NCI-H187 (cell line): ENCODE measurements at places on chromosomes 4 and X.

DNA sequence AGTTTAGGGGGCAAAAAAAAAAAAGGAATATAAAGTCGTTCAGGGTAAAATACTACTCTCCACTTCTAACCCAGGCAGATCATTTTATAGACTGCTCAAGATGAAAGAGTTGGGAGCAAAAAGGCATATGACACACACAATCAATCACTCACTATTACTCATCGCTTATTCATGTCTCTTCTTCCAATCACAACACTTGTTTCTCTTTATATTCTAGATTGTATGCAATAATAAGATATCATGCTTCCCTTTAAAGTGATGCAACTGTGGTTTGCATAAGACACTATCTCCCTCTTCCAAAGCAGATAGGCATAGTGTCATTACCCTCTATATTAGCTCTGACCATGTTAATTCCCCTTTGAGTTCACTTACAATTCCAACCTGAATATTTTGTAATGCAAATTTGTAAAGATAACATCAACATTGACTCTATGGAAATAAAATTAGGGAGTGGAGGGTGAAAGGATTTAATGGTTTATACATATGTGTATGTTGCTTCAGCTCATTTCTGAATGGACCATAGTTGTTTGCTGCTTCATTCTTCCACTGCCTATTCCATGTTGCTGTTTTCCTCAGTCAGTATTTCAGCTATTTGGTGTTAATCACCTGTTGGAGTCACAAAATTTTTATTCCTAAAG lies 154.9 kb upstream of the EPHA5 start:
- DNase-seq: no peak

GRCh38 chr4:184846531-184846930 lies 20.8 kb upstream of the ACSL1 start:
- no peak for DNase-seq

DNA sequence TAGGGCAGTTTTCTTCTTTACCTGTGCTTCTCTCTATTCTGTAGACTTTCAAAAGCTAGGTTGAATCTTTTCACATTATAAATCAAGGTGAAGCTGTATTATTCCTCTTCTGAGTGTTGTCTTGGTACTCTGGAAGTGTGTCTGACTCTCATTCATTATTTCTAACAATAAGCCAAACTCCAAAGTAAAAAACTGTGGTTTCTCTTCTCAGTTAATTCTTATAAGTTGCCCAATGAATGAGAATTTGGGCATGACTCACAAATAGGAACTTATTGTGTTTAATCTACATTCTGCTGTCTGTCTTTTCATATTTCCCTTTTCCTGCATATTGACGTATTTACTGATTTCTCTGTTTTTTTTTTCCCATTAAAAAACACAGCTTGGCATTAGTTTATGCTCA lies 714.5 kb downstream of the CCSER1 start:
- DNase-seq: no peak

- DNase-seq: peak; percentile 45
Observed at GRCh38 chr4:86959588-86960500, 25.0 kb downstream of the AFF1 start.

DNA sequence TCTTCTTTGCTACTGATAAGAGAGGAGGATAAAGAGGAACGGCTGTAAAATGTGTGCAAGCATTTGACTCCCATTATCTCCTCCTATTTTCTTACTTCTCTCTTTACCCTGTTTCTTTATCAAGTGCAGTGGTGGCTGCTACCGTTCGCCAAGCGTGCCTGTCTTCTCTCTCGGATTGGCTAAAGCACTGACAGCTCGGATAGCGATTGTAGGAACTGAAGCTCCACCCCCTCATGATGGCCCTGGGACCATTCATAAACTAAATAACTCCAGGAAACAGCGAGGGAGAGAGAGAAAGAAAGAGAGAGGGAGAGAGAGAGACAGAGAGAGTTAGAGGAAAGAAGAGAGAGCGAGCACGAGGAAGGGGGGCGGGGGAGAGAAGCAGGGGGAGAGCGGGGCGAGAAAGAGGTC lies 305 bp upstream of the MAB21L2 start:
- no peak for DNase-seq

- DNase-seq: no peak
Observed at GRCh38 chr4:85741921-85742591, 267.1 kb downstream of the ARHGAP24 start.

- DNase-seq: no peak
Observed at GRCh38 chrX:143669395-143669794, 33.5 kb upstream of the SLITRK4 start.

- no peak for DNase-seq
Observed at GRCh38 chrX:143894938-143895337, 11.1 kb downstream of the UBE2NL start.

- DNase-seq: no peak
Observed at GRCh38 chrX:34279866-34280560, 147.9 kb upstream of the FAM47A start.

DNA sequence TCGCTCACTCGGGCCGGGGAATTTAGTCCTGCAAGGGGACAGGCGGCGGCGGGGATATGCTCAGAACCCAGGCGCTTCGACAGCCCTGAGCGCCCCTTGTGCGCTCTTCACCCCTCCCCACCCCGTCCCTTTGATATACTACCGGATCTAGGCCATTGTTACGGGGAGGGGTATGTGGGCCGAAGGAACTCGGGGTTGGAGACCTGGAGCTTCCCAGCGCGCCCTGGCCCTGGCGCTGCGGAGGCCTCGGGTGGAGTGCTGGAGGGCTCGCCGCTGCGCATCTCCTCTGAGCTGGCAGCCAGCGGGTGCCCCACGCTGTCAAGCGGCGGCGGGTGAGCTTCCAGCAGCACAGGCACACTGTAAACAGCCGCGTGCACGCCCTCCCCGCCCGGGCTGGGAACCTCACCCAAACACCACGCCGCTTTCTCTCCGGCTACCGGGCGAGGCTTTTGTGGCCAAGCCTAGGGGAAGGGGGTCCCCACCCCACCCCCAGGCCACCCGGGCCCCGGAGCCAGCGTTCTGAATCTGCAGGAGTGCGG lies 54.5 kb upstream of the BCOR start:
- DNase-seq: no peak

GRCh38 chr4:38576767-38577166 lies 87.2 kb upstream of the KLF3 start:
- DNase-seq: no peak

GRCh38 chrX:41090568-41091238 lies 5.5 kb downstream of the USP9X start:
- no peak for DNase-seq

DNA sequence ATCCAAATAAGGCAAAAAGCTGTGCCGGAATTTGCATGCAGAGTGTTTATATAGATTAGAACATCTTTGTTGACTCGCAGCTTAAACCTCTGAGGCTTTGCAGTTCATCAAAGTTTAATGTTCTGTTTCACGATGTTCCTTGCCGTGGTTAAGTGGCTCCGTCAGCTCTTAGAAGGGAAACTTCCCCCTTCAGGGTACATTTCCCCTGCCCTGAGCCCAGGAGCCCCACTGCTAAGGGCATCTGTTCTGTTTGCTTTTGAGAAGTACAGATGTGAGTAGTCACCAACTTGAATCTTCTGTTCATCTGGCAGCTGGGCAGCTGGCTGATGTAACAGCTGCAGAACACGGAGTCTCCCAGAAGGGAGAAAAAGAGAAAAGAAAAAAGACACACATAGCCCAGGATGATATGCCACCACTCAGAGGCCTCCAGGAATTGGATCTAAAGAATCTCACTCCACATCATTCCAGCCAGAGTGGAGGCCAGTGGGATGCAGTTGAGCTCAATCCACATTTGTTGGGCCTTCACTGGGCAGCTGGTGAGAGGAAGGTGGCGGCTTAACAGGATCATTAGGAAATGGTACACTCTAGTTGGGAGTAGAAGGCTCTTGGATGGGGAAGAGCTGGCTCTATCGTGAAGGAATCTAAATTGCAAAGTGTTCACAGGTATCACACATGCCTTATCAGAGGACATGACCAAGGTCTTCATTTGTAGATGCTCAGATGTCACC lies 178.7 kb upstream of the RBPJ start:
- peak; percentile 24 for DNase-seq

GRCh38 chr4:81337211-81337610 lies 122.2 kb upstream of the PRKG2 start:
- no peak for DNase-seq

GRCh38 chr4:5770051-5770450 lies 59.0 kb downstream of the EVC start:
- DNase-seq: no peak

GRCh38 chrX:99308302-99308701 lies 1101.8 kb downstream of the PCDH19 start:
- DNase-seq: no peak

DNA sequence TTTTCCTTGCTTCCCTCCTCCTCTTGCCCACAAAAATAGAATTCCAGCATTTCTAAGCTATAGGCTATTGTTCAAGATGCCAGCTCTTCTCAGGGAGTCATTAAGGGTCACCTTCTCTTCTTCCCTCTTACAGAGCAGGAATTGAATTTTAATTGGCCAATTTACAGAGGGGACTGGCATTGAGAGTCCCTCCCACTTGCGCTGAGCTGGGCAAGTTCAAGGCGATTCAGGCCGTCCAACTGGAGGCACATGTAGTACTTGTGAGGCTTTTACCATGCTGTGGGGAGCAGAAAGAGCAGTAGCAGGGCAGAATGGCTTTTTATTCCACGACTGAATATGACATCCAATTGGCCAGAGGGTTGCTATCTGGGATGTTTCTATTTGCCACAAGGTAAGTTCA lies 181.9 kb downstream of the SOWAHB start:
- no peak for DNase-seq

DNA sequence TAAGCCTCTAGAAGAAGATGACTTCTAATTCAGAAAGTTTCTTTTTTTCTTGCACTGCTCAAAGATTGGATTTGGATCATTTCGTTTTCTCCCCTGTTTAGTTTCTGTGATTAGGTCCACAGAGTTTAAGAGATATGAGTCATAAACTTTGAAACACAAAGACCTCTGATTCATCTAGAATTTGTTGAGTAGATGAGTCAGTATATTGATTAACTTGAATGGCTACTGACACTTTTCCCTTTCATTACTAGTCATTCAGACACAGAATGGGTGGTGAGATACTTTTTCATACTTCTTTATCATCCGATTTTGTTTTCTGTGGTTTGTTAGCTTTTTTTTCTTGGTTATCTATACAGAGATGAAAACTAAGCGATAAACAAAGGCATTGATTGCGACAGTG lies 34.1 kb upstream of the AFF2 start:
- DNase-seq: no peak

GRCh38 chrX:142977128-142977914 lies 48.4 kb upstream of the SPANXN4 start:
- DNase-seq: no peak

DNA sequence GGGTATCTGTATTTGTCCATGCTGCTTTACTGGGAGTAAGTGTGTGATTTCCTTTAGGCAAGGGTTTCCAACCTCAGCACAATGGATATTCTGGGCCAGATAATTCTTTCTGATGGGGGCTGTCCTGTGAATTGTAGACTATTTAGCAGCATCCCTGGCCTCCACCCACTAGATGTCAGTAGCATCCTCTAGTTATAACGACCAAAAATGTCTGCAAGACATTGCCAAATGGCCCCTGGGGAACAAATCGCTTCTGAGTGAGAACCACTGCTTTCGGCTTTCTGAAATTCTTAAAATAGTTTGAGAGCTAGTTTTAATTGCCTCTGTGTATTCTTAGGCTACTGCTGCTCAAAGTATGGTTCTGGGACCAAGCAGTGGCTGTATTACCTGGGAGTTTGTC lies 81.2 kb upstream of the GPM6B start:
- DNase-seq: no peak

- DNase-seq: no peak
Observed at GRCh38 chr4:3686753-3687152, 79.4 kb upstream of the ADRA2C start.

- DNase-seq: no peak
Observed at GRCh38 chr4:78691971-78692821, 84.0 kb upstream of the BMP2K start.

DNA sequence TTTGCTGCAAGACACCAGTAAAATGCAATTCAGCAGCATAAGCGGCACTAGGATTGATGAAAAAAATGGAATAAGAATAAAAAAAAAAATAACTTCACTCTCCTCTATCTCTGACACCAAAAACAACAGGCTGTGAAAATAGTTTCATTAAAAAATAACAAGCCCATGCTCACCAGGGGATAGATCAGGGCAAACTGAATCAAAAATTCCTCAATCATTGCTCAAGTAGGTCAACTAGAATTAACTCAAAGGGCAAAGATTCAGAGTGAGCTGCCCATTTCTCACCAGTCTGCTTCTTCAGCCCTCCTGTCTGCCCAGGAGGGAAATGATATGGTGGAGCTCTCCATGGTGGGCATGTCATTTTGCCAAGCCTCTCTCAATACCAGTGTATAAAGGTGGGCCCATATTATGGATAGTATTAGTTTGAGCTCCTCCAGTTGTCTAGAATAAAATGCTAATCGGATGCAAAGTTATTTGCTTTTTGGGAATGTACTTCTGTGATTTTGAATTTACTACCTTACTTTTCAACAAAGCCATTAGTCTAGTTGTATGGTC lies 153.9 kb downstream of the UNC5C start:
- DNase-seq: no peak

GRCh38 chr4:56701644-56702043 lies 20.5 kb upstream of the HOPX start:
- DNase-seq: no peak

DNA sequence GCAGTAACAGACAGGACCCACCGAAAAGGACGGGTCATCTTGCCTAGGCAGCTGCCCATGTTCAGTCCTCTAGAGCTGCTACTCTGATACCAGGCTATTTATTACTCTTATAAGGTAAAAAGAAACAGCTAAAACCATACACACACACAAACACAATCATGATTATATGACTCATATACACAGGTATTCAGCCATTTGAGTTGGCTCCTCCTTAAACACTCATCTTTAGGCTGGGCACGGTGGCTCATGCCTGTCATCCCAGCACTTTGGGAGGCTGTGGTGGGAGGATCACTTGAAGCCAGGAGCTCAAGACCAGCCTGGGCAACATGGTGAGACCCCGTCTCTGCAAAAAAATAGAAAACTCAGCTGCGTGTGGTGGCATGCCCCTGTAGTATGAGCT lies 76.6 kb downstream of the F11 start:
- DNase-seq: no peak

GRCh38 chr4:82733636-82734035 lies 65.0 kb downstream of the SCD5 start:
- no peak for DNase-seq

GRCh38 chr4:186486172-186486571 lies 69.2 kb downstream of the MTNR1A start:
- DNase-seq: no peak

- no peak for DNase-seq
Observed at GRCh38 chr4:58252656-58253055, 1142.5 kb upstream of the IGFBP7 start.

DNA sequence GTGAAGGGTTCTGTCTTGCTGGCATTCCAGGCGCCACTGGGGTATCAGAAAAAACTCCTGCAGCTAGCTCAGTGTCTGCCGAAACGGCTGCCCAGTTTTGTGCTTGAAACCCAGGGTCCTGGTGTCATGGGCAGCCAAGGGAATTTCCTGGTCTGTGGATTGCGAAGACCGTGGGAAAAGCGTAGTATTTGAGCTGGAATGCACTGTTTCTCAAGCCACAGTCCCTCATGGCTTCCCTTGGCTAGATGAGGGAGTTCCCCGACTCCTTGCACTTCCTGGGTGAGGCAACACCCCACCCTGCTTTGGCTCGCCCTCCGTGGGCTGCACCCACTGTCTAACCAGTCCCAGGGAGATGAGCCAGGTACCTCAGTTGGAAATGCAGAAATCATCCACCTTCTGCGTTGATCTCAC lies 40.1 kb downstream of the NOP14 start:
- DNase-seq: no peak

- DNase-seq: no peak
Observed at GRCh38 chrX:3244955-3245354, 101.5 kb downstream of the MXRA5 start.

- no peak for DNase-seq
Observed at GRCh38 chrX:148417934-148418333, 82.5 kb upstream of the AFF2 start.

GRCh38 chrX:49761481-49761880 lies 65.7 kb upstream of the PAGE1 start:
- DNase-seq: no peak
